ENCODE measurements at places on chromosomes 3 and 15.

DNA sequence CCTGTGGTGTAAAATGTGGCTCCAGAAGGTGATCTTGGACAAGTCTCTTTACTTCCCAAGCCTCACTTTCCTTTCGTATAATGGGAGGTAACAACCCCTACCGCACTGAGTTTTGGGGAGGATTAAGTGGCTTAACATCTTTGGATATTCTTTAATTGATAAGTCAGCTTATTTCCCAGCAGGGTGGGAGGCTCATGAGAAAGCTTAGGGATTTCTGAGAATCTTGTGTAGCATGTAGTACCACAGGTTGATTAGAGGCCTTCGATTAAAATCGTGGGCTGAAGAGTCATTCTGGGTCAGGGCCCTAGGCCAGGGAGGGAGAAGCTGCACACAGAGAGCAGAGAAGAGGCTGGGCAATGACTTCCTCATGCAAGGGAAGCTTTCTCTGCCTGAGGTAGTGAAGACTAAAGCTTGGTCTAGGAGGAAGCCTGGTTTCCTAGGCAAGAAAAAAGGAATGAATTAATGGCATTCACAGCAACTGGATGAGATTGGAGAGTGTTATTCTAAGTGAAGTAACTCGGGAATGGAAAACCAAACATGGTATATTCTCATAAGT, 1.5 kb upstream of the NMNAT3 start:
- no peak for DNase-seq

- no peak for DNase-seq
Measured at GRCh38 chr3:98741121-98741716, 21.9 kb upstream of the ST3GAL6 start.

- no peak for DNase-seq
Measured at GRCh38 chr15:57827021-57827420, 120.5 kb downstream of the POLR2M start.

DNA sequence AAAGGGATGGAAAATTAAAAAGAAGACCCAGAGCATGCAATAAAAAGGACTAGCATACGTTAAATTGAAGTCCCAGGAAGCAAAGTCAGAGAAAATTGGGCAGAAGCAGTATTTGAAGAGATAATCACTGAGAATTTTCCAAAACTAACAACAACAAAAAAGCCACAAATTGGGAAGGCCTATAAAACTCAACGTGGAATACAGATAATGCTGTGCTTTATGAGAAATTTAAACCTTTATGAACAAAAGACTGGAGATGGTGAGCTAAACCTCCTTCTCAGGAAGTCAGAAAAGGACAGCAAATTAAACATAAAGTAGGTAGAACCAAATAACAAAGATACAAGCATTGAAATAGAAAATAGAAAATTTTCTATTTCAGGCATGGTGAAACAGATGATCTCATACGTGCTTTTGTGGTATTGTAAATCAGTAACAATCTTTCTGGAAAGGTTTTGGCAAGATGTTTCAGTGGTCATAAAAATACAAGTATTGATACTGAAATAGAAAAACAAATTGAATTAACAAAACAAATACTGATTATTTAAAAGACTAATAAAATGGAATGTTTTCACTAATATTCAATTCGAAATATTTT, 55.6 kb downstream of the LYSMD4 start:
- no peak for DNase-seq

DNA sequence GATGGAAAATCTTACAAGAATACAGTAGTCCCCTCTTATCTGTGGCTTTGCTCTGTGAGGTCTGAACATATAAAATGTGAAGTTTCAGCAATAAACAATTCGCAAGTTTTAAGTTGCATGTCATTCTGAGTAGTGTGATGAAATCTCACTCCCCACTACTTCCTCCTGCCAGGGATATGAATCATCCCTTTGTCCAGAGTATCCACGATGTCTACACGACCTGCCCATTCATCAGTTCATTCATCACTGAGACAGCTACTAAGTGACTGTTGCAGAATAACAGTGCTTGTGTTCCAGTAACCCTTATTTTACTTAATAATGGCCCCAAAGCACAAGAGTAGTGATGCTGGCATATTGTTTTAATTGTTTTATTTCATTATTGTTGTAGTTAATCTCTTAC, 489.2 kb upstream of the UBE2E2 start:
- DNase-seq: no peak

DNA sequence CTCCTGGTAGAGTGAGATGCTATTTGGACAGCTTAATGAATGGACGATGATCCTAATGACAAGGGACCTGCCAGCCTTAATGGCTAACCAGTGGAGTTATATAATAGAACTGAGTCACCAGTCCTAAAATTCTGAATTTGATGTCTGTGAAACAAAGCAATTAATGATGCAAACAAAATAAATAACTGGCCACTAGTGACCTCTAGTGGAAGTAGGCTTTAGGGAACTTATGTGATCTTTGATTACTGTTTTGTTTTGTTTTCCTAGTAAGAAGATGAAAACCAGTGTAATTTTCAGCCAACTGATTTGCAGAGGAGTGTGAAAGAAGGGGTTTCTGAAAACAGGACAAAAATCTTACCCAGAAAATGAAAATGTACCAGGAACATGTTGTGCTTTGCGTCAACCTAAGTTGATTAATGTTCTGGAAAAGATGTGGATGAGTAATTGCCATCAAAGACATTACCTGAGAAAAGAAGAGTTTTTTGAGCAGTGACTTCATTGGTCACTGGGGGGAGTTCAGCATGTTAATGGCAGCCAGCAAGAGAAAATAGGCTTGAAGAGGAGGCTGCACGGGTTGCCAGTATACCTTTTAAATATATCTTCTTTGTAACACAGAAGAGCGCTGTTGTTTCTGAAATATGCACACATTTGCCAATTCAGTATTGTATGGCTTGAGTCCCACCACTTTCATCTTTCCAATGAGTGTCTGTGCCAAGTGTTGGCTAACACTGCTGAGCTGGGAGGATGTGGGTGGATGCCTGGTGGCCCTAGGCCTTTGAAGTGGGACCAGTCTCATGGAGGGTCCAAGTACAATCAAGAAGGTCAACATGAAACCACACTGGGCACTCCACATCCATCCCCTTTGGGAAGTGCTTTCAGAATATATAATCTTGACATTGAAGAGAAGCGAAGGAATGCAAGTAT, 9.3 kb downstream of the VEPH1 start:
- no peak for DNase-seq

DNA sequence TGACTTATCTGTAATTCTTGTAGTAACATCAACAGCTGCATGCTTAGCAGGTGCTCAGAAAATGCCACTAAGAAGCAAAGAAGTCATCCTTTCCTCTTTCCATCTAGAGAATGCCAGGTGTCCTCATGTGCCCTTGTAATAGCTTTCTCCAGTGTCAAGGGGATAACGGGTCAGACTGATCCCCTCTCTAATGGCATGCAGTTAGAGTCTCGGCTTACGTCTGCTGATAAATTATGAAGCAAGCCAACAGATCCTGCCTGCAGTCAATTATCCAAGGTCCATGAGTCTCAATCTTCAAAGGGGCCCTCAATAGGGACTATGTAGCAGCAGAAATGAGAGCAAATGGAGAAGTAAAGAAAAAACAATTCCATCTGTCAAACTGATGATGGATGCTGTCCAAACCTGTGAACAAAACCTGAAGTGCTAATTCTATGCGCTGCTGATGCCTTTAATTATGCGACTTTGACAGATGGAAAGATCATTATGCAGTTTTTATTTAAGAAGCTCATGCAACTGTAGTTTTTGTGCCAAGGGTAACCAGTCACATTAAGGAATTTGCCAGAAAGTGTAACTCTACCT, 162.8 kb upstream of the PEX5L start:
- DNase-seq: no peak

GRCh38 chr15:86002444-86002843, 77.2 kb upstream of the AGBL1 start:
- DNase-seq: no peak

- no peak for DNase-seq
Measured at GRCh38 chr15:29939404-29939803, 117.1 kb upstream of the TJP1 start.

DNA sequence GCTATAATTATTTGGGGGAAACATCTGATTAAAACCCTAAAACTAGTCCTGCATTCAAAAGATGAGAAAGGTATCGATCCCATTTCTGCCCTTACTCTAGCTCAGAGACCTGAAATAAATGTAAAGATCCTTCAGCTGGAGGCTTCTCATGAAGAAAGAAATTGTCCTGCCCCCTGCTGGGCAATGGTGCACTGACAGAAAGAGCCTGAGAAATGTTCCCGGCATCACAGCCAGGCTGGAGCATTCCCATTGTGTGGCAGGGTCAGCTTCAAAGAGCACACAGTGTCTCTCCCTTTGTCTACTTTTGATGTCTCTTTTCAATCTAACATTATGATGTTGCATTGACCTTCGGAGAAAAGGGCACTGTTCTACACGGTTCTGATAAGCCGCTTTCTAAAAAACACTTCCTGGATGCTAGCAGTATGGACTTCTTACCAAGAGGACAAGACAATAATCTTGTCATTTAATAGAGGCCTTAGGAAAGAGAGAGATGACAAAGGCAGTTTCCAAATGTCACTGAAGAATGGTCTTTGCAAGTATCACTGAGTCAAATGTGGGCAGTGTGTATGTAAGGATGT, 287.5 kb downstream of the MAGI1 start:
- DNase-seq: no peak

GRCh38 chr3:72068621-72069020, 283.7 kb upstream of the PROK2 start:
- DNase-seq: no peak

GRCh38 chr15:90035095-90035839, 34.1 kb downstream of the ZNF710 start:
- no peak for DNase-seq

DNA sequence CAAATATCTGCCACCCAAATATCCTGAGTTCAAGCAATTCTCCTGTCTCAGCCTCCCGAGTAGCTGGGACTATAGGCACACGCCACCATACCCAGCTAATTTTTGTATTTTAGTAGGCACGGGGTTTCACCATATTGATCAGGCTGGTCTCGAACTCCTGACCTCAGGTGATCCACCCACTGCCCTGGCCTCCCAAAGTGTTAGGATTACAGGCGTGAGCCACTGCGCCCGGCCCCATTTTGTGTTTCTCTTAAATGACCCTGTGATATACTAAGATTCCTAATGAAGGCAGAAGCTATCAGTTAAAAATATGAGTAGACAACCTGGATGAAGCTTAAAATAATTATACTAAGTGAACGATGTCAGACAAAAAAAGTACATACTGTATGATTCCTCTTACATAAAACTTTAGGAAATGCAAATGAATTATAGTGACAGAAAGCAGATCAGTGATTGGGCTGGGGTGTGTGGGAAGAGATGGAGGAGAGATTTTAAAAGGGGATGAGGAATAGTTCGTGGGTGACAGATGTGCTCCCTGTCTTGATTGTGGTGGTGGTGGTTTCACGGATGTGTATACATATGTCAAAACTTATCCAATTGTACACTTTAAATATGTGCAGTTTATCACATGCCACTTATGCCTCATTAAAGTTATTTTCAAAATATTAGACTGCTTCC, 3.8 kb upstream of the KLHL40 start:
- no peak for DNase-seq

GRCh38 chr15:85727068-85727467, 67.7 kb downstream of the KLHL25 start:
- DNase-seq: no peak

DNA sequence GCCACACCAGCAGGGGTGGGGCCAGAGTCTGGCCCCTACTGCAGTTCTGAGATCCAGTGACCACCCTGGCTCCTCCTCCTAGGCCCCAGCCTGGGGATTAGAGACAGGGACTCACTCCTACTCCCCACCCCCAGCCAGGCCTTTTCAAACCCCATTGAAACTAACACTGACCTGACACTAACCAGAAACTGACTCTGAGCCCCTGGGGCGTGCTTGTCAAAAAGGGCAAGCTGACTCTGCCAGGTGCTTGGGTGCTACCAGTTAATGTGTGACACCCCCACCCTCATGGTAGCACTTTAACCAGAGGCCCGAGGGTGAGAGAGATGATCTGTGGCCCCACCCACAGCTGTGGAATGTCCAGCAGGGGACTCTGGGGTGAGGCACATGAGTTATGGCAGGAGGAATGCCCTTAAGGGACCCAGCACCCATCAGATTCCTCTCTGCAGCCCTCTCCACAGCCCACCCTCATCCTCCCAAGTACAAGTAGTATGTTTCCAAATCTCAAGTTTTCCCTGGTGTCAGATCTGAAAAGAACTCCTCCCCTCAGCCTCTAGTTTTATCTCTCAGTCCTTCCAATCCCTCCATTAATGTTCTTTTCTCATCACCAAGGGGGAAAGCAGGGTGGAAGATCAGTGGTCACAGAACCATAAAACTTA, 1.4 kb downstream of the PTH1R start:
- DNase-seq: no peak

GRCh38 chr3:144028798-144029411, 57.3 kb downstream of the DIPK2A start:
- DNase-seq: no peak

DNA sequence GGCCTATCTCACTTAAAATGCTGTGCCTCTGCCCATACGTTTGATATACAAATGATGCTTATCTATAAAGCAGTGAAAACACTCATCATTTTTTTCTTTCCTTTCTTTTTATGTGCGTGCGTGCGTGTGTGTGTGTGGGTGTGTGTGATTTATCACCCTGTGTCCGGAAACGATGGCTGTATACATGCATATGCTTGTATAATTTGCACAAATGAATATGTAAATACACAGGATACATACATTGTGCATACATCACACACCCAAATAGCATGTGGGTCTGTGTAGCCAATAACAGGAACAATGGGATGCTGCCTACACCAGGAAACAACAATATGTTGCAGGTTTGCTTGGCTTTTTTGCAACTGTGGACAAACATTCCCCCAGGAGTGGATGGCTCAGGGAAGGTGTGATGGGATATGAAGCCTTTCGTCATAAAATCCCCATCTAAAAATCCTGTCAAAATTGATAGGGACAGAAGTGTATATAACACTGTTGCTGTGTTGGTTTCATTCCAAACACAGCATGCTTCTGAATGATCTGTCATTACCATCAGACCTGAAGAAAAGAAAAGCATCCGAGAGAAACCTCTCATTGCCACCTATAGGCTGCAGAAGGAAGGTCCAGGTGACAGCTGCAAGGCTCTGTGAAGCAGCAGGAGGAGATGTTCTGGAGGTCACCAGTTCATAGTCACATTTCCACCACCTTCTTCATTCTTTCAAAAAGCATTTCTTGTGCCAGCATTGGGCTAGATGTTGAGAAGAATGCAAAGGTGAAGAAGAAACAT, 503.9 kb upstream of the NR2F2 start:
- no peak for DNase-seq

DNA sequence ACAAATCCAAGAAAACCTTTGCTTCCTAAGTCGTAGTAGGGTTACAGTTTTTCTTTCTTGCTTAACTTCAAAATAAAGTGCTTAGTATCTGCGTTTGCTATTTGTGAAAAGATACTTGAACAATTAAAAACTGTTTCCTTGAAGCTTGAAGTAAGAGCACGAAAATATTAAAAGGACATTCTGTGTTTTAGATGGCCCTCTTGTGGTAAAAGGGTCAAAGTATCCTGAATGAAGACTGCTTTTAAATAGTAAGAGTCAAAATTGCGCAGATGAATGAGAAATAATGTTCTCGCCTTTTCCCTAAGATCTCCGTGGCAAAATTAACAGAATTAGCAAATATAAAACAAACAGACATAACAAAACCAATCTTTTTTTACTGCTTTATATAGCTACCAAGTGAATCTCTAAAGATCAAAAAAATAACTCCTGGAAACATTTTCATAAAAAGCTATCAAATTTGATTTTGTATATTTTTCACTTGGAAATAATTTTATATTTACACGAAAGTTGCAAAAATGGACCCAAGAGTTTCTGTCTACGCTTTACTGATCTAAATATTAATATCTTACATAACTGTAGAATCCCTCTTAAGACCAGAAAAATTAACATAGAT, 175.4 kb downstream of the MBNL1 start:
- no peak for DNase-seq

- DNase-seq: no peak
Measured at GRCh38 chr15:58247855-58248842, 110.0 kb downstream of the AQP9 start.

All from activated T-helper 1 cell treated with Interleukin-2 at 50 U/mL for 16 hours (primary cell).